ENCODE measurements at places on chromosomes 4 and X. TPM values are rescaled to one million over a fixed set of nuclear protein-coding genes. Genes with fewer than 3 reads are reported as not detected.

DNA sequence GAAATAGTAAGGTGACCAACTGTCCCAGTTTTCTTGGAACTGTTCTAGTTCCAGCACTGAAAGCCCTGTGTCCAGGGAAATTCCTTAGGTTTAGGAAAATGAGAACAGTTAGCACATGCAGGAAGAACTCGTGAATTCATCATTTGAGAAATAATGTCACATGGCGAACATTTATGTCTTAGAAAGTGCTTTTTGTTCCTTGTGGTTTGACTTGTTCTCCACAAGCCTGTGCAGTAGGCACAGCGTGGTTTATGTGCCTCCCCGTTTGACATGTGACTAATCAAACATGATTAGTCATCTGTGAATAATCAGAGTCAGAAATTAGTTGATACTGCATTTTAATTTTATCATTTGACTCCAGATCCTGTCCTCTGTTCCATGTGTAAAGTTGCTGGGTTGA lies 556.0 kb upstream of the CPEB2 start:
- DNase-seq = no peak

SPCS3 gene
- 113 TPM for total RNA-seq

LIAS gene
- total RNA-seq = 19.1 TPM

F8A2 gene
- not detected for total RNA-seq

CXorf49 gene
- total RNA-seq = not detected

SPINK2 gene
- total RNA-seq = not detected

GRCh38 chr4:186557486-186557885 lies 2.1 kb upstream of the MTNR1A start:
- no peak for DNase-seq

DNA sequence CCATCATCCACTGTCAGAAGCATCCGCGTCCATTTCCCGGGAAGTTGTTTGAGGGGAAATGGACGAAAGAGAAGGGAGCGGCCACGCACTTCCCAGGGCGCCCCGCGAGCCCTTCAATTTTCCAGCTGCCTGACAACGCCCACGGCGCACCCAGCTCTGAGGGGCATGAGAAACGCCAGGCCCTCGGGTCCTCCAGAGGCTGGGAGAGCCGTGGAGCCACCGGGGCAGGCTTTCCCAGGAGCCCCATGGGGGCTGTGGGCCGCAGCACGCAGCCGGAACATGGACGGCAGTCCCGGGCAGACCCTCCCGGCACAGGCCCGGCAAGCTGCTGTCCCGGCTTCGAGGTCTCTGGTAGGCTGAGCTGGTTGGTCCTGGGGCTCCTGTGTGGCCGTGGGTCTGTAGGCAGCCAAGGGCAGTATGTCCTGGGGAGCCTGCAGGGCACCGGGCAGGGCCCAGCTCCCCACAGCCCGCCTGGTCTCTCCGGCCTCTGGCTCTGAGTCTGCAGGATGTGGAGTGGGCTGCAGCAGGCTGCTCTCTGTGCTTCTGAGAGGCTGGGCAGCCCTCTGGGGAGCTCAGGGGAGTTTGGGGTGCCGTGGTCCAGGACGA lies 115.2 kb downstream of the FAM53A start:
- no peak for DNase-seq

GRCh38 chr4:83191026-83191425 lies 76.5 kb upstream of the PLAC8 start:
- no peak for DNase-seq

GRCh38 chrX:34562006-34562405 lies 95.1 kb downstream of the TMEM47 start:
- DNase-seq = no peak

DNA sequence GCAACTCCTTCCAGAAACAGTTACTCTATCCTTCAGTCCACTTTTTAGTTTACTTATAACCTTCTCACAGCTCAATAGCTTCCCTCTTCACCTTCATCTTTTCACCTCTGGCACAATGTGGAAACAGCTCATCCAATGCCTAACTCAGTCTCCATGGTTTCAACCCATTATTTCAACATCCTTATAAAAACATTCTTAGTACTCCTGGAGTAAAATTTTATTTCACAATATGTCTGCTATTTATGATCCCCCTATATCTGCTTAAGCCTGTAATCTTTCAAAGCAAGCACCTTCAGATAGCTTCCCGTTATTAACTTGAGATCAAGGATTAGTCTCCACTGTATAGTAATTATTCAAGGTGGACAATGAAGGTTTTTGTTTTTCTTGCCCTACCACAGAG lies 156.3 kb downstream of the GASK1B start:
- DNase-seq = no peak

BMX gene
- total RNA-seq = not detected

GPRASP2 gene
- 23.5 TPM for total RNA-seq

- DNase-seq = no peak
Measured at GRCh38 chr4:7938266-7938608, 1.4 kb downstream of the AFAP1 start.

GRCh38 chr4:155066871-155067270 lies 141.6 kb upstream of the NPY2R start:
- no peak for DNase-seq

GRCh38 chr4:60655356-60655755 lies 544.8 kb upstream of the ADGRL3 start:
- DNase-seq = no peak

FGF13 gene
- total RNA-seq = 1.1 TPM

DNA sequence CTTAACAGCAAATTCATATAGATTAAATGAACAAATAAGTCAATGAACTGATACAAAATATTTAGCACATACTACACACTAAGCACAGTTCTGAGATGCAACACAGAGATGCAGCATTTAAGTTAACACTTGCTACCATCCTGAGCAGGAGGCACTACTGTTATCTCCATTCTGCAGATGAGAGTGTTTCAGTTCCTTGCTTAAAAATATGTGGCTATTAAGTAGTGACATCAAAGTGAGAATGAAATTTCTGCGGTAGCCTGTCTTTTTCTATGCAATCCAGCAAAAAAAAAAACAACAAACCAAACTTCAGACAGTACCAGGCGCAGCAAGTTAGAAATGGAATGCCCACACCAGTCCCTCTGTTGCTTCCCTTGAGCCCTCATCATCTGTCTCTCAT lies 90.8 kb downstream of the SHISA3 start:
- no peak for DNase-seq

- DNase-seq = no peak
Measured at GRCh38 chr4:3226944-3227343, 22.0 kb upstream of the MSANTD1 start.

ERVMER34-1 gene
- 3.7 TPM for total RNA-seq

FAM120C gene
- total RNA-seq = 12.5 TPM

- no peak for DNase-seq
Measured at GRCh38 chr4:106048250-106048971, 153.1 kb downstream of the NPNT start.

- DNase-seq = no peak
Measured at GRCh38 chr4:31169846-31170245, 449.7 kb downstream of the PCDH7 start.

ALG13 gene
- total RNA-seq = 92.5 TPM

DNA sequence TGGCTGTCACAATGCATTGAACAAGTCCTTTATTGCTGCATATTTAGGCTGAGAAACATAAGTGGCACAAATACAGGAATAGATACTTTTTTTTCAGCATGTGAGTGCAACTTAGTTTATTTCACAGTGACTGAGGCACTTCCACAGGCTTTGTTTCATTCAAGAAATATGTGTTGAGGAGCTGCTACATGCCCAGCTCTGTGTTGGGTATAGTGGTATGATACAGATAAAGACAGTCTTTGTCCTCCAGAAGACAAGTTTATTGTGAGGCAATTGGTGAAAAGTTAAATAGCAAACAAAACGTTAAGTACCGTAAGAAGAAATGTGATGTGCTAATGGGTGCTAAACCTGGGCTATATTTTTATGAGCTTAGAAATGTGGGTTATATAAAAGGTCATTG lies 186.4 kb downstream of the SPRY1 start:
- DNase-seq = no peak

DNA sequence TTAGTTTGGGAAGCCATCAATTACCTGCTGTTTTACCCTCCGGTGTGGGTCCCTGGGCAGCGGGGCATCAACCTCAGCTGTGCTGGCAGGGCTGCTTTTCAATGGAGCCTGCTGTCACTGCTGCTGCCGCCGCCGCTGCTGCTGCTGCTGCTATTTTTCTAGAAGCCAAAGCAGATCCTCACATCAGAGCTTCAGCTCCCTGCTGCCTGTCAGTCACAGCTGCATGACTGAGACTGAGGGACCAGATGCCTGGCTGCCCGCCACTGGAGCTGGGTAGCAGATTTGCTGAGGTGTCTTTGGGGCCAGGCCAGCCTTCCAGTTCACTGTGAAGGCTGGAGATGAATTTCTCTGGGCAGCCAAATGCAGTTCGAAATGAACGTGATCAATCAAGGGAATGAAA lies 200.3 kb upstream of the NHS start:
- no peak for DNase-seq

GRCh38 chr4:28682847-28683246 lies 1822.2 kb downstream of the STIM2 start:
- DNase-seq = no peak

DNA sequence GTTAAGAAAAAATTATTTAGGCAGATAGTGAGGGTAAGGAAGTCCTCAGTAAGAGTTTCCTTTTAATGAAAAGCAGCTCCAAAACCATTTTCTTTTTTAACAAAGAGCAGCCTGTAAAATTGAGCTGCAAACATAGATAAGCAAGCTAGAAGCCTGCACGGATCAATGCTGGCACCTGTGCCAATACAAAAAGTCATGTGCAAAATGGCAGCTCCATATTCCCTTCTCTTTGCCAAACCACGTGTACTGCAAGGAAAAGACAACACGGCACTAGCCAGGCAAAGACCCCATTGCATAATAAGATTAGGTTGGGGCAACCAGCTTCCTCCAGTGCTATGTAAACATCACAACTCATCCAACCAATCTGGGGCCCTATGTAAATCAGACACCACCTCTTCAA lies 268.4 kb upstream of the INTU start:
- DNase-seq = no peak

AGA gene
- 15.8 TPM for total RNA-seq

DNA sequence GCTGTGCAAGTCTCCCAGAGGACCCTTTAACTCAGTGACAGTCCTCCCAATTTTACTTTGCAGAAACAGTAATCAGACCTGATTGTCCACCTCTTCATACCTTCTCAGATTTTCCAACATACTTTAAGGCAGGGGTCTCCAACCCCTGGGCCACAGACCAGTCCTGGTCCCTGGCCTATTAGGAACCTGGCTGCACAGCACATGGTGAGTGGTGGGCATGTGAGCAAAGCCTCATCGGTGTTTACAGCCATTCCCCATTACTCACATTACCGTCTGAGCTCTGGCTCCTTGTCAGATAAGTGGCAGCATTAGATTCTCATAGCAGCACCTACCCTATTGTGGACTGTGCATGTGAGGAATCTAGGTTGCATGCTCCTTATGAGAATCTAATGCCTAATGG lies 74.3 kb downstream of the TECRL start:
- DNase-seq = no peak

CSAG1 gene
- total RNA-seq = not detected

DNA sequence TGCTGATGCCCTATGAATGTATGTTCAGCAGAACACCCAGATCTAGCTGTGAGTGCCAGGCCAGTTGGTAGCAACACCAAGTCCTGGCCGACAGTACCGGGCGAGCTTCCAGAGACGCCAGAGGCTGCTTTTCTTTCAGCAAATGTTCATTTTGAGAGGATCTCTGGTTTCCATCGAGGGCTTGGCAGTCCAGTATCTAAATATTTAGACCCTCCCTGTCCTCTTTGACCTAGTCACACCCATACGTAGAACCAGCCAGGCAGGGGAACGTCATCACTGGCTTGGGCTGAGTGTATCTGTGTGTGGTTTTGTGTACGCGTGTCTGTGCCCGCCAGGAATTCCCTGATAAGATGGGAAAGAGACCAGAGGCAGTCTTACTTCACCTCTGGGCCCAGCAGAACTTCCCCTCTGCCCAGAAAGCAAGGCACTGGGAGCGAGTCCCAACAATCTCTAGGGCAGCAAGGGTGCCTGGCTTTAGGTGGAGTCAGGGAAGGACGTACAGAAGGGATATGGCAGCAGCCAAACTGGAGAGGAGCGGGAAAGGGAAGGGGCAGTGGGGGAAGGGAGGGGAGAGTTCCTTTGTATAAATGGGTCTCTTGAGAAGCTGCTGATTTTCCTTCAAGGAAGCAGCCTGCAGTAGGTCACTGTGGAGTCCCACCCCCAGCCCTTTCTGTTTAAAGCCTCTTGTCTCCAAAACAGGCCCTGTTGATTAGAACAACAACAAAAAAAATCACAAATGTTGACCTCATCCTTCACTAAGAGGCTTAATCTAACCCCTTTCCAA lies 15.0 kb upstream of the ELF4 start:
- DNase-seq = no peak

DNA sequence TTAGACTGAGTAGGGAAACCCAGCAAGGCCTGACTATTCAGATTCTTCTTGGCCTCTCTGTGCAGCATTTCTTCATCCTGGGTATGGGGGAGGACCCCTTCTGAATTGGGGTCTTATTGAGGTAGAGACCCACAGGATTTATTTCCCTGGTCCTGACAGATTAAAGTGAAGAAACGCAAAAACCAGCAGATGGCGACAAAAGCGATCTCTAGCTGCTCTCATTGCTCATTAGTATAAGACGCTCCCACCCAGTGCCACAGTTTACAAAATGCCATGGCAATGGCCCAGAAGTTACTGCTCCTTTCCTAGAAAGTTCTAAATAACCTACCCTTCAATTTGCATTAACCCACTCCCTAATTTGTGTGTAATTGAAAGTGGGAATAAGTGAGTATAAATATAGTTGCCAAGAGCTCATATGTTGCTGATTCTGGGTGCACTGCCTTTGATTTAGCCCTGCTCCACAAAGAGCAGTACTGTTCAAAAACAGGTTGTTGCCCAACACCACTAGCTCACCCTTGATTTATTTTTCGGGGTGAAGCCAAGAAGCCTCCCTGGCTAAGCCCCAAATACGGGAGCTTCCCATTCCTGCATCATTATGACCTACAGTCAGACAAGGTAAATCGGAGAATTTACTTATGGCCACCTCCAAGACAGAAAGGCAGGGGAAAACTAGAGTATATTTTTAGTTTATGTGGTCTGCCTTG lies 3.7 kb upstream of the BEX4 start:
- DNase-seq = peak; percentile 39

GRCh38 chr4:119189638-119190037 lies 22.9 kb upstream of the USP53 start:
- DNase-seq = no peak

GRCh38 chrX:109871121-109871888 lies 131.6 kb upstream of the TMEM164 start:
- DNase-seq = no peak

- no peak for DNase-seq
Measured at GRCh38 chrX:148902581-148902980, 402.2 kb downstream of the AFF2 start.

TMPRSS11B gene
- not detected for total RNA-seq

DNA sequence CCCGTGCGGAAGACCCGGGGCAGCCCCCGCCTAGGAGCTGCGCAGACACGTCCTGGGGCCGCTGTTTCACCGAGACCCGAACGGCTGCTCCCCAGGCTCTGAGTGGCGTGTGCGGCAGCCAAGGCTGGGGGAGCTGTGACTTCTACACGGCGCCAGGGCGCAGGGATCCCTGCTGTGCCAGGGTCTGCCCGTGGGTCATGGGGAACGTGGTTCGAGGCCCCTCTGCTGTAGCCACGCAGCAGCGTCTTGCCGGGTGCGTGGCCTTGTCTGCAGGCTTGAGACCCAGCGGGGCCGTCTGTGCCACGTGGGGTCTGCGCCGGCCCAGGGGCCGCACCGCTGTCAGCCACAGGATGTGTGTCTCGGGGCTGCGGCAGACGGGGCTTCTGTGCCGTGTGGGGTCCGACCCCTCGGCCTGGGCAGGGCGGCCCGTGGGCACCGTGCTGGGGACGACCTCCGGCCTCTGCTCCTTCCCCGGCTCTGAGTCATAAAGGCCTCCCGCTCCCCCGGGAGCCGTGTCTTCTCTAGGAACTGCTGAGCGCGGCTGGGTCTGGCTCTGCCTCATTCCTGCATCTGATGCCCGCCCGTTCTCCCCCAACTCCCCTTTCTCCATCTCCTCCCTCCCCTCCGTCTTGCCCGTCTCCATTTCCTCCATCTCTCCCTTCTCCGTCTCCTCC lies 12.7 kb upstream of the GTPBP6 start:
- DNase-seq = no peak
